ENCODE measurements at places on chromosomes 11 and 22.

DNA sequence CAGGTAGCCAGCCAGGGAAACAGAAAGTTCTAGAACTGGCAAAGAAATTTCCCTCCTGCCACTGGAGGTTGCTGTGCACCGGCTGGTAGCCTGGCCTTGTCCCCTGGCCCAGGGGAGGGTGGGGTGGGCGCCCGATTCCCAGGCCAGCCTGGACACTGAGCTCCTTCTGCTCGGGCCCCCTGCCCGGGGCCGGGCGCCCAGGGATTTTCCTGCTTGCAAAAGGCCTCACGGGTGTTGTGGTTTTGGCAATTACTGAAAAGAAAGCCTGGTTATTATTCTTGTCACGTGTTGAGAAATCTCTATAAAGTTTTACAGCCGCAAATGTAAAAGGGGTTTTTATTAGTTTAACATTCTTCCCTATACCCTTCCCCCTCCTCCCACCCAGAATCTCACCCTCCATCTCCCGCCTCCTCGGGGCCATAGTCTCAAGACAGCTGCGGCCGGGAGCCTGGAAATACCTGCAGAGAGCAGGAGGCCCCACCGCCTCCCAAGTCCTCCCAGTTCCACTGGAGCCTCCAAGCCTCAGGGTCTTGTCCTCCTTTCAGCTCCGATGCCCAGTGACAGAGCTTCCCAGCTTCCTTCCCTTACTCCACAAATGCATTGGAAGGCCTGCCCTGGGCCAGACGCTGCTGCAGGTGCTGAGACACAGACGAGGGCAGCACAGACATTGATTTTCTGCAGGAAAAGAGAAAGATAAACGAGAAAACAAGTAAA is 1515.6 kb downstream of the TBC1D22A start:
- DNase-seq, result no peak

GRCh38 chr11:129743112-129743815 is 72.4 kb upstream of the TMEM45B start:
- no peak for DNase-seq

- DNase-seq, result no peak
These were observed 32.8 kb upstream of the SERPIND1 start for GRCh38 chr22:20741008-20741633.

- DNase-seq, result no peak
These were observed 345.9 kb downstream of the MIAT start for GRCh38 chr22:27003297-27003696.

DNA sequence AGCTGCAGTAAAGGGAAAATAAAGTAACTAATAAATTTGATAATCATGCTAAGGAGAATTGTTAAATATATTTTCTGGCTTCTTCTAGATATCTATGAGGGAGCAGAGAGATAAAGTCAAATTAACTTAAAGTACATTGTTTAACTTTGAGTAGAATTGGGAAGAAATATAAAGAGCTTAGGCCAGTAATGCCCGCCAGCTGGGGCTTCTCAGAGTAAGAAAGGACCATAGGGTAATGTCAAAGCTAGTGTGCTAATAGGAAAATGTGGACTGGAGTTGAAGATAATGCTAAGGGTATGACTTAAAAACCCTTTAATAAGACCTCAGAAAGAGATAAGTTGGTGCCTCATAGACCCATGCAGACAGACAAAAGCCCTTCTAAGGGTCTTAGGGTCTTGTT is 411.6 kb upstream of the ANO3 start:
- no peak for DNase-seq

DNA sequence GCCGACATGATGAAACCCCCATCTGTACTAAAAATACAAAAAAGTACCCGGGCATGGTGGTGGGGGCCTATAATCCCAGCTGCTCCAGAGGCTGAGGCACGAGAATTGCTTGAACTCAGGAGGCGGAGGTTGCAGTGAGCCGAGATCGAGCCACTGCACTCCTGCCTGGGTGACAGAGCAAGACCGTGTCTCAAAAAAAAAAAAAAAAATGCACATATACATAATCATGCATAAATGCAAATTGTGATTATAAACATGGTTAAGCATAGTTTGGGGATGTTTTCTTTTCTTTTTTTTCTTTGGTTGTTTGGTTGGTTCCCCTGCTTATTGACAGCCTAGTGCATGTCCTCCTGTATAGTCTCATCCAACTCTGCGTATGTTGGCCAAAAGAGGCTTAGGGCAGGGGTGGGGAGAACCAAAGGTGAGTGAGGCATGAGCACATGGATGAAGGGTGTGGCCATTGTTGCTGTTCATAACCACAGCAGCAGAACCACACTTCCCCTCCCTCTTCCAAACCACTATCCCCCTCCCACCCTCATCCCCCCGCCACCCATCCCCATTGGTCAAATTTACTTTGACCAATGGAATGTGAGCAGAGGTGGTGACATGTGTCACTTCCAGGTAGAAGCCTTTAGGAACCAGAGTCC is 6.9 kb upstream of the VPS37C start:
- no peak for DNase-seq

GRCh38 chr11:70736461-70736860 is 338.1 kb downstream of the CTTN start:
- no peak for DNase-seq

DNA sequence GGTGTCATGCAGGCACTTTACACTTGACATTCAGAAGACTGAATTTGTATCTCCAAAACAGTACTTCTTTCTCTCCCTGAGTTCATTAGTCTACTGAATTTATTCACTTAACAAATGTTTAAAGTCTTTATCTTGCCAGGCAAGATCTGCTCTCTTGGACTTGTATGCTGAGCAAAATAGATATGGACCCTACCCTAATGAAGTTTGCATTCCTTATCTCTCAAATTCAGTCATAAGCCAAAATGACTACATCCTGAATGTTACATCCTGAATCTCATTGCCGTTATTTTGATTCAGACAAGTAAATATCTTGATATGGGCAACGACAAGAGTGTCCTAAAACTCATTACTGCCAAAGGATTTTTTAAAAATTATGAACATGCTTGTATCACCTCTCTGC is 29.7 kb downstream of the FAR1 start:
- no peak for DNase-seq

- no peak for DNase-seq
These were observed 13.3 kb downstream of the RSPH14 start for GRCh38 chr22:23128269-23129108.
